Right lung (tissue), 10 donors: ENCODE measurements at places on chromosomes 3 and 15. TPM values are rescaled to one million over a fixed set of nuclear protein-coding genes. Genes with fewer than 3 reads are reported as not detected.
A peak's percentile ranks its signal among the peaks of the same experiment; 100 is the strongest.

- DNase-seq = no peak
These were observed 128.2 kb upstream of the MEF2A start for GRCh38 chr15:99437315-99438223.

DNA sequence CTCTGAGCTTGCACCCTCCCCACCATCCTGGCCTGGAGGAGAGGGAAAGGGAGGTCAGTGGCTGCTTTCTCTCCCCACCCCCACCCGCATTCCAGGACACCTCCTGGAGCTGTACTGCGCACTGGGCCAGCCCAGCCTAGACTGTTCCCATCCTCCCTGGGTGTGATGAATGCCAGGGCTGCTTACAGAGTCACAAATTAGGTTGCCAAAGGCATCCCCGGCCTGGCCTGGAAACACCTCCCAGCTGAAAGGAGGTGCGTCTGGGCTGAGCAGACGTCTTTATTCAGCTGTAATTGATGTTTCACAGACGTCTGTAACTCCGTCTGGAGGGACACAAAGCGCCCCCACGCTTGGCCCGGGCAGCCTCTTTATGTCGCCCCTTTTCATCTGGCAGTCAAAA, 47.6 kb downstream of the RHCG start:
- DNase-seq = no peak

GRCh38 chr3:193874997-193875593, 260.9 kb upstream of the HES1 start:
- no peak for DNase-seq

DNA sequence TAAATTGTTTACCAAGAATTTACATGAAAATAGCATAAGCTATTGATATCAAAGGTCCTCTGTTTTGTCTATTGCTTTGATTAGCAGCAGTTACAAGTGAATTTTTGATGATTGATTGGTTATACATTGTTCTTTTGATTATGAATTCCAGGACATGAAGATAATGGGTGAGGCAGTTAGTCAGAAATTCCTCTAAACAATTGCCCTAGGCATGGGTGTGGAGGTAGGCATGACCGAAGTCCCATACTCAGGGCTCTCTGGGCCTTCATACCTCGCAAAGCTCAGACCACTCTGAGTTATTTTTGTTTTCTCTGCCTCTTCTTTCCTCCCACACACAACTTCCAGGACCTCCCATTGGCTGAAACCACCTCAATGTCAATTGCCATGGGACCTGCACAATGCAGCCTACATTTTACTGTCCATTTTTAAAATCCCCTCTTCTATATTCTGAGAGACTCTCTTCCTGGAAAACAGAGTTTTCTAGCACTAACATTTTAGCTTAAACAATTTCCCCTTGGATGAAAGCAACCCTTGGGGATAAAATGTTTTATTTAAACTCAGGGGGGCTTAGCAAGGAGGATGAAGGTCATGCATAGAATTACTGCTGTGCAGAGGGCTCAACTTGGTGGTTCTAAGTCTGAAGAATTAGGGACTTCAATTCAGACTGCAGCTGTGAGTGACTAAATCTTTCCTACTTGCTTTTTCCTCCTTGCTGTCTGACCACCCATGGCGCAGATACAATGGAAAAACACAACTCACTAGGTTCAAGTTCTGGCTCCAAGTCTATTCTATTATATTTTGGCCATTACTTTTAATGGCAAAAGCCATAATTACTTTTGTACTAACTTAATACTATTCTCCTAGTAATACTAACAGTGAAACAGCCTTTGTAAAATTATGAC, 594.8 kb downstream of the NTRK3 start:
- no peak for DNase-seq

DNA sequence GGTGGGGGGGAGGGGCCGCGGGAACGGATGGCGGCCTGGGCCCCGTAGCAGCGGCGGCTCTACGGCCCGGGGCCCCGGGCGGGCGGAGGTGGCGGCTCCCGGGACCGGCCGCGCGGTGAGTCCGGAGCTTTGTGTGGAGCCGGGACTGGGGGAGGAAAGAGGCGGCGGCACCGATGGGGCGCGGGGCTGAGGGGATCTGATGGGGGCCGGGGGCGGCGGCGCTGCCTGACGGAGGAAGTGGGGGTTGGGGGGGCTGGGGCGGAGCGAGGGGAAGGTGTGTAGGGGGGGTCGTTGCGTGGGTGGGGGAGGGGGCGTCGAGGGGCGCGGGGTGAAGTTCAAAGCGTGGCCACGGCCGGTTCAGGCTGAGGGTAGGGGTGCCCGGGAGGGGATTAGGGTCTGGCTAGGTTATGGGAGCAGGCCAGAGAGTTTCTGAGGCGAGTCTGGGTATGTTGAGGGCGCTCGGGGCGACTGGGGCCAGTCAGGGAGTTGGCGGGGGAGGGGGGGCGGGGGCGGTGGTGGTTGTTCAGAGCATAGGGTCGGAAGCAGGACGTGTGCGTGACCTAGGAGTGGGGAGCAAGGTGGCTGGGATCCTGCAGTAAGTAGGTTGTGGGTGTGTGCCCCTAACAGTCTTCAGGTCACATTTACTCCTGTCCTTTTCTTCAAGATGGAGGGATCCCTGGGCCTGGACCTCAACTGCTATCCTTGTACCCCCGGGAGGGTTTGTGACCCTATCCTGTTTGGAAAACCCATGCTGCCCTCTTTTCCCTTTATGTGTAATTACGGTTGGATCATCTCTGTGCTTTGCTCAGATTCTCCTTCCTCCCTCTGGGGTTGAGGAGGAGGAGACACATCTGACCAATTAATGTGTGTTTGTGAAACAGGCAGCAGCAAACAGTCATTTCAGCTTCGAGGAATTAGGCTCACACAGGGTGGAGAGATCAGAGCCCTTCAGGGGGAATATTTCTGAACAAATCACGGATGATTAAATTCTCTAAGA, 644 bp downstream of the ZNF609 start:
- peak; percentile 67 for DNase-seq

LRTM1 gene
- polyA plus RNA-seq = not detected

DNA sequence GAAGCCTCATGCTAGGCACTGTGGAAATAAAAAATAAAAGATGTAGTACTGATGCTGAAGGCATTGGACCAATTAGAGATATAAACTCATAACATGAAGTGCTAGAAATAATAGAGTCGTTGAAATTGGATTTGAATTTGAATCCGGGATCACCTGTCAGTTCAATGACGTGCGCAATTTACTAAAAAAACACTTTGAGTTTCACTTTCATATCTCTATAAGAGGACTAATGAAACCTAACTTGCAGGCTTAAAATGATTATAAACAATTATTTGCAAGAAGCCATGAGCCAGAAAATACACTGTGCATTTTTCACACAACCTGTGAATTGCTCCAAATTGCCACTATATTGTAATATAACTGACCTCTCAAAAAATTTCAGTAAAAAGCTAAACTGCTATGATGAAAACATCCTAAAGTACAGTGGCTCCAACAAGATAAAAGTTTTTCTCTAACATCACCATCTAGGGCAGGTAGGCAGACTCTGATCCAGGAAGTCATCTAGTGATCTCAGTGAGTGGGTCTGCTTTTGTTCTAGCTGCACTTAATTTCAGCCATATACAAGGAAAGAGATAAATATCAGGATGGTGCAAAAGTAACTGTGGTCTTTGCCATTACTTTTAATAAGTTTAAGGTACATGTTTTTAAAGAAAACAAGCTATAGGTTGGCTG, 440.2 kb downstream of the CNTN6 start:
- DNase-seq = no peak

- DNase-seq = no peak
These were observed 23.4 kb downstream of the POMGNT2 start for GRCh38 chr3:43082457-43082856.

CTXN2 gene
- not detected for polyA plus RNA-seq

GRCh38 chr3:50534681-50535330, 31.4 kb upstream of the CACNA2D2 start:
- no peak for DNase-seq

DNA sequence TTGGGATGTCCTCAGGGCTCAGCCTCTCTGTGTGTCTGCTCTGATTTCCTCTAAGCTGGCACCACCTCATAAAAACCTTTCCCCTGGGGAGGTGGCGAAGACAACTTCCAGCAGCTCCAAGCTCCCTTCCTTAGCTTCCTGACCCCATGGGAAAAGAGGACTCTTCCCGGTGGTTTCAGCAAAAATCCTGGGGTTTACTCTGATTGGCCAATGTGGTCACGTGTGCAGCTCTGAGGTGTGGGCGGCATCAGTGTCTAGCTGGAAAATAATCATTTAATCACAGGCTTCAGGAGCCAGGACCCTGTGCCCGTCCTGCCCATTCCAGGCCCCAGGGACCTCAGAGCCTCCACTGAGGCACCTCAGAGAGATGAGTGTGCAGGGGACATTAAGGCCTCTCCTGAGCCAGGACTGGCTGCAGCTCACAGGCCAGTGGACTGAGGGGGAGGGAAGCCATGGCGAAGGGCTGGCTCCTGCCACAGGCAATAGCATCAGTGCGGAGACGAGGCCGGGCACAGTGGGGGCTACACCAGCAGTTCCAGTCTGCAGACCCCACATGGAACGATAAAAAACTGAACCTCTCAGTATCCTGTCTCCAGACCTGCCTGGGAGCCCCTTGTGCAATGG, 104.1 kb downstream of the TPRA1 start:
- no peak for DNase-seq

GRCh38 chr15:77747175-77748077, 114.7 kb upstream of the LINGO1 start:
- DNase-seq = no peak

- peak; percentile 42 for DNase-seq
These were observed 83.1 kb downstream of the DNAJB8 start for GRCh38 chr3:128383316-128384235.

- DNase-seq = no peak
These were observed 24.2 kb downstream of the PPM1L start for GRCh38 chr3:160780245-160780644.

CLRN1 gene
- polyA plus RNA-seq = not detected

GRCh38 chr3:195028877-195029606, 241.9 kb downstream of the XXYLT1 start:
- no peak for DNase-seq

- DNase-seq = no peak
These were observed 259.1 kb upstream of the TPM1 start for GRCh38 chr15:62783303-62783957.

DNA sequence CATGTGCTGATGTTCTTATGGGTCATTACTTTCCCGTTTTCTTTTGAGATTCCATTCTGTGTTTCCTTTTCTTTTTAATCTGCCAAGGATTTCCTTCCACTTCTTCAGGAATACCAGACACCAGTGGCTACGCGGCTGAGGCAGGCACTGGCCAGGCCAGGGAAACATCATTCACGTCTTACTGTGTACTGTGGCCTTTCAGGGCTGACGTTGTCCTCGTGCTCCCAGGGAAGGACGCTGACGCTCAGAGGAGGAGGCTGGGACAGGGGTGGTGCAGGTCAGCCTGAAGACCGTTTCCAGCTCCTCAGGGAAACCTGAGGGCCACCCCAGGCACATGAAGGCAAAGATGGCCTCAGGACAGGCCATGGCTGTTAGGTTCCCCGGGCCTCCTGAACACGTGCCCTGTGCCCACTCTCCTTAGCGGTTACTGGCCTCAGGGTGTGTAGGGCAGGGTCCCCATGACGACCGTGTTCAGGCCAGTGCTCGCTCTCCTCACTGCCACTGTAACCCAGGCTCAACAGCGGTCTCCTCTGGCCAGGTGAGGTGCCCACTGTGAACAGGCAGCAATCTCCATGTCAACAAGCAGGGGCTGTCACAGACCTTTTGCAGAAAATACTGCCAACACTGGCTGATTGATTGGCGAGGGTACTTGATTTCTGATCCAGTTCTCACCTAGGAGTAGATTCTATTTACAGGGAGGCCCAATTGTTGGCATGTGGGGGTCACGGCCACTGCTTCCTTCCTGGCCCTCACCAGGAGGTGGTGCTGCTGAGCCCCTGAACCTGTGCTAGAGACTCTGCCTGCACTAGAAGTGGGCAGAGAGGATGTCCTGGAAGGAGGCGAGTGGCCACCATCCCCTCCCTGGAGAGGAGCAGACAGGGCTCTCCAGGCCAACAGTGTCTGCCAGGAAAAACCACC, 169.5 kb downstream of the ATP10A start:
- no peak for DNase-seq
